EL (cell line): ENCODE measurements at places on chromosomes 3 and 15.
A peak's percentile ranks its signal among the peaks of the same experiment; 100 is the strongest.

GRCh38 chr3:51712038-51712420 lies 5.2 kb downstream of the GRM2 start:
- DNase-seq: no peak

DNA sequence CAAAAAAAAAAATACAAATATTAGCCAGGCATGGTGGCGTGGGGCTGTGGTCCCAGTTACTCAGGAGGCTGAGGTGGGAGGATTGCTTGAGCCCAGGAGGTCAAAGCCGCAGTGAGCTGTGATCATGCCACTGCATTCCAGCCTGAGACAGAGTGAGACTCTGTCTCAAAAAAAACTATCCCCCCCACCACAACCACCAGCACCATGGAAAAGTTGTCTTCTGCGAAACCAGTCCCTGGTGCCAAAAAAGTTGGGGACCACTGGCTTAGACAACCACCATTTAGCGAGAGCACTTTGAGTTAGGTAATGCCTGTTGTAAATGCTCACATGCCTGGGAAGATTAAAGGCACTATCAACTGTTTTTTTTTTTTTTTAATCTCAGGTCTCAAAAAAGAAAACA lies 15.4 kb downstream of the ARHGAP31 start:
- DNase-seq: no peak

- DNase-seq: no peak
Measured at GRCh38 chr3:111892070-111892469, 33.0 kb downstream of the PHLDB2 start.

- DNase-seq: no peak
Measured at GRCh38 chr3:189982321-189982945, 138.3 kb downstream of the P3H2 start.

DNA sequence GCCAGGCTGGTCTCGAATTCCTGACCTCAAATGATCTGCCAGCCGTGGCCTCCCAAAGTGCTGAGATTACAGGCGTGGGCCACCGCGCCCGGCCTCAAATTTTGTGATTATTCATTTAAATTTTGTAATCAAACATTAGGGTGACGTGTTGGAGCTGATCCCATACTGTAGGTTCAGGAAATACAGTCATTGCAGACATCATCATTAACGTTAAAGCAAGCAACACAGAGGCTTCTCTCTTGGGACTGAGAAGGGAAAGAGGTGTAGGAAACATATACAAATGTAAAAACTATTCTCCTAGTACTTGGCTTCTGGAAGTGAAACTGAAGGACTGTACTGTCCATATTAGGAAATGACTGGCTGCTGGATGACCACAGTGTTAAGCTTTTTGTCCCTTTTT lies 11.1 kb upstream of the ARID3B start:
- peak; percentile 57 for DNase-seq

DNA sequence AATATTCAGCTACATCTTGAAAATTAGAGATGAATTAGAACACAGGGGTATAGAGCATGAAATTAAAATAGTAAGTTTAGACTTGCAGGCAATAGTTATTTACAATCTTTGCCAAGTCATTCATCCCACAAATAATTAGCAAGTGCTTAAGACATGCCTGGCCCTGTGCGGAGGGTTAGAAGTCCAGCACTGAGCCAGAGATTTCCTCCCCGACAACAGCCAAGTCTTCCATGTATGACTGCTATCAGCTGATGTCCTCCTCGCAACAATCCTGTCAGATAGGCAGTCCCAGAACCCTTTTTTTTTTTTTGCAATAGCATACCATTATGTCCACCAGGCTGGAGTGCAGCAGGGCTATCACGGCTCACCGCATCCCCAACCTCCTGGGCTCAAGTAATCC lies 14.6 kb downstream of the SIN3A start:
- DNase-seq: no peak

- no peak for DNase-seq
Measured at GRCh38 chr15:88994286-88994685, 81.1 kb upstream of the MFGE8 start.

- no peak for DNase-seq
Measured at GRCh38 chr15:83816124-83816883, 162.4 kb downstream of the ADAMTSL3 start.

GRCh38 chr3:128426128-128426921 lies 40.4 kb downstream of the DNAJB8 start:
- peak; percentile 39 for DNase-seq

- no peak for DNase-seq
Measured at GRCh38 chr15:77474310-77474988, 53.8 kb downstream of the HMG20A start.

GRCh38 chr3:27114684-27115083 lies 254.5 kb downstream of the NEK10 start:
- peak; percentile 10 for DNase-seq

- DNase-seq: no peak
Measured at GRCh38 chr15:51349156-51349844, 7.8 kb downstream of the GLDN start.

DNA sequence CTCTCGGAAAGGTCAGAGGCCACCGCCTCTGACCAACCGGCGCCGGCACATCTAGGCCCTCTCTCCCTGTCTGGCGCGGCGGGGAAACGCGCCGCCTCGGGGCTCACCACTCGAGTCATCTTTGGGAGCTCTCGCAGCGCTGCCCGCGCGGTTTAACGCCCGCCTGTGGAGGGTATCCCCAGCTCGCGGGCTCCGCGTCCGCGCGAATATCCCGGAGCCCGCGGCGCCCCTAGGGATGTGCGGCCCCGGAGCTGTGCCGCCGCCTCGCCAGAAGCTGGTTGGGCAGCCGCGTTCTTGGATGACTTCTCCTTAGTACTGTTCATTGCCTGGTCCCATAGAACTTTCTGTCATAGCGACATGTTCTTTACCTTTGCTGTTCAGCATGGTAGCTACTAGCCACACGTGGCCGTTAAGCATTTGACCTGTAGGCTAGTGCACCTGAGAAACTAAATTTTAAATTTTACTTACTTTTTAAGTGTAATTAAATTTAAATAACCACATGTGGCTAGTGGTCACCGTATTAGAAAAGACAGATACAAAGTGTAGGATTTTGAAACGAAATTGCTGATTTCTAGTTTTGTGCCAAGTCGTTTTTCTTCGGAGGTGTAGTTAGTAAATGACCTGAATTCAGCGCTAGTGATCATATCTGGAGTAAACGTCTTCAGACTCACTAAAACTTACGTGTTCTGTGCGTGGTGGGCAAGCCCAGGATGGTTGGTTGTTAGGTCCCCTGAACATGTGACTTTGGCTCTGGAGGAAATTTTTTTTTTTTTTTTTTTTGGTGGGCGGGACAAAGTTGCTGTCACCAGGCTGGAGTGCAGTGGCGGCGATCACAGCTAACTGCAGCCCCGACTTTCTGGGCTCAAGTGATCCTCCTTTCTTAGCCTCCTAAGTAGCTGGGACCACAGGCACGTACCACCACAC lies 835 bp downstream of the ARIH2 start:
- DNase-seq: peak; percentile 67

- no peak for DNase-seq
Measured at GRCh38 chr3:39127269-39127907, 19.9 kb downstream of the TTC21A start.

- no peak for DNase-seq
Measured at GRCh38 chr3:24390169-24391130, 104.2 kb downstream of the THRB start.

GRCh38 chr3:138673641-138674530 lies 65.3 kb downstream of the FAIM start:
- no peak for DNase-seq

GRCh38 chr15:61124195-61124594 lies 104.9 kb downstream of the RORA start:
- DNase-seq: no peak

- no peak for DNase-seq
Measured at GRCh38 chr3:193903512-193903817, 232.5 kb upstream of the HES1 start.

GRCh38 chr3:127768346-127769008 lies 53.8 kb downstream of the MGLL start:
- DNase-seq: peak; percentile 98

DNA sequence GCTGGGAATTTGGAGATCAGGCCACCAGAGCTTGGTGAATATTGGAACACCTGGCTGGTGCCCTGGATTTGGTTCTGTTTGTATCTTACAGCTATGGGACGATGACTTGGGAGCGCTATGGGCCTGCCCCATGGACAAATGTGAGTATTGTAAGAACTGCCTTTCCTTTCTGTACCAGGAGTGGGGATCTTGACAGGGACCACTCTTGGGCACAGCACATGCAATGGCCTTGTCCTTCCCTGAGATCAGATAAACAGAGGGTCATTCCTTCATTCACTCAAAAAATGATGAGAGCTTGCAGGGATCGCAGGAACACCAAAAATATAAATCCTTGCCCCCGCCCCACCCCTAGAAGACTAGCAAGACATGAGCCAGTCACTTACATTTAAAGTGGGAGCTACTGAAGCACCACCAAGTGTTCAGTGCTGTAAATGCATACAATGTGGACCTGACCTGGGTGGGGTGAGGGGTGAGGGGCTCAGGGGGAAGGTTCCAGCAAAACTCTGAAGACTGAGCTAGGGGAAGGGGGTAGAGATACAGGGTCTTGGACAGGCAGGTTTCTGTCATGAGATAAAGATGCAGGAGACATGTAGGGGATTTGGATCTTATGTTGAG lies 2.7 kb upstream of the CRELD1 start:
- DNase-seq: no peak

DNA sequence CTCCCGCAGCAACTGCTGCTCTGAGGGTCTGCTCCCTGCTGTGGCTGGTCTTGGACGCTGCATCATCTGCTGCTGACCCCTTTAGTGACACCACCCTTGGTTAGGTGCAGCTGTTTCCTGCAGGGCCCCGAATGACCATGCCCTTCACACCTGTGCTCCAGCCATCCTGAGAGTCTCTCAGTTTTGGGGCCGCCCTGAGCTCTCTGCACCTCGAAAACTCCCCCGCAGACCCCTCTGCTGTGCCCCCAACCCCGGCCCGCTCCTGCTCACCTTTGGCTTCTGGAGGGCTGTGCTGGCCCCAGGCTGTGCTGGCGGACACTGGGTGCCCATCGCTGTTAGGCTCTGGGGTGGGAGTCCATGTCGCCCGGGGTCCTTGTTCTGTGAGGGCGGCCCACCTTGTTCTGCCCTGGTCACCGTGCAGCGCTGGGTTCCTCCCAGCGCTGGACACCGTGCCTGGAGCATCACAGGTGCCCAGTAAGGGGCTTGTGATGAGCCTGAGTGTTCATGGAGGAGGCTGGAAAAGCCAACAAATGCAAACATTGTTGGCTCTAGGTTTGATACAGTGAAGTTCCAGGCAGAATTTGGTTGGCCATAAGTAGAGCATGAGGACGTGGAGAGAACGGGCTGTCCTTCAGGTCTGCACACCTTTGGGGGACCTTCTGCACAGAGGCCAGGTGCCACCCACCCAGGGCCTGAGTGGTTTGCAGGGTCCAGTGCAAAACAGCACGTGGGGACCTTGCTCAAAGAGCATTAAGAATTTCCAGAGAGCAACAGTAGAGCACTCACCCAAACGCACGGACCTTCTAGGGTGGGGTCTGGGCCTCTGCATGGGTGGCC lies 12.3 kb downstream of the ABTB1 start:
- DNase-seq: no peak

- no peak for DNase-seq
Measured at GRCh38 chr15:27956285-27956684, 142.8 kb downstream of the OCA2 start.

DNA sequence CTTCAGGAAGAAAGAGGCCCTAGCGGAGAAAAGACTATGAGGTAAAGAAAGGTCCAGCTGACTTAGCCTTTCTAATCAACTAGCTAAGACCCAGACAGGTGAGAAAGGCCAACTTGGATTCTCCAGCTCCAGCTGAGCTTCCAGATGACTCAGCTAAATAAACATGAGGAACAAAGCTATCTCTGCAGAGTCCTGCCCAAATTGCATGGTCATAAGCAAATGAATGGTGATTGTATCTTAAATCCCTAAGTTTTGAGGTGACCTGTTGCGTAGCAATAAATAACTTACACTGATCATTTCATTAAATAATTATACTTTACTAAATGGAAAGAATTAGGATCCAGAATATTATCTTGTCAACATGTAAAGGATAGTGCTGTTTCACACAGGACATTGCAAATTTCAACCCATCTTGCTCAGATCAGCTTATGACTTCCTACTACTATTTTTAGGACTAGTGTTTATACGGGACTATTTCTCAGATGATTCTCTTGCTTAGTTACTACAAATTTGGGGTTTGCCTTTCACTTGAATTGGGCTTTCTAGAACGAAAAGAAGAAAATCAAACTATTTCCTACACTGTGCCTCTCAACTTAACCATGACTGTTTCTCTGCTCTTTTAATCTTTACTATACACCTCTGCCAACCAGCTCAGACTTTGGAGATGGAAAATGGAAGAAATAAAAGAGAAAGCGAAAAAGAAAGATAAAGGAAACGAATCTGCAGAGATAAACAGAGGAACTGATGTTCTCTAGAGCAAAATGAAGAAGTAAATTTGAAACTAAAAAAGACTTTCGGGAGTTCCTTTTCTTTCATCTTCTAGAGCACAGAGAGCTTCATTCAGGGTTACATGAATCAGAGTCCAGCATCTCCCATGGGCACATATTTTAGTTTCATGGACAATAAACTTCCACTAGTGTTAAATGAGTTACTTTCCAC lies 6.6 kb upstream of the ADGRG7 start:
- peak; percentile 18 for DNase-seq

- DNase-seq: no peak
Measured at GRCh38 chr3:186383026-186383993, 21.3 kb upstream of the DGKG start.

DNA sequence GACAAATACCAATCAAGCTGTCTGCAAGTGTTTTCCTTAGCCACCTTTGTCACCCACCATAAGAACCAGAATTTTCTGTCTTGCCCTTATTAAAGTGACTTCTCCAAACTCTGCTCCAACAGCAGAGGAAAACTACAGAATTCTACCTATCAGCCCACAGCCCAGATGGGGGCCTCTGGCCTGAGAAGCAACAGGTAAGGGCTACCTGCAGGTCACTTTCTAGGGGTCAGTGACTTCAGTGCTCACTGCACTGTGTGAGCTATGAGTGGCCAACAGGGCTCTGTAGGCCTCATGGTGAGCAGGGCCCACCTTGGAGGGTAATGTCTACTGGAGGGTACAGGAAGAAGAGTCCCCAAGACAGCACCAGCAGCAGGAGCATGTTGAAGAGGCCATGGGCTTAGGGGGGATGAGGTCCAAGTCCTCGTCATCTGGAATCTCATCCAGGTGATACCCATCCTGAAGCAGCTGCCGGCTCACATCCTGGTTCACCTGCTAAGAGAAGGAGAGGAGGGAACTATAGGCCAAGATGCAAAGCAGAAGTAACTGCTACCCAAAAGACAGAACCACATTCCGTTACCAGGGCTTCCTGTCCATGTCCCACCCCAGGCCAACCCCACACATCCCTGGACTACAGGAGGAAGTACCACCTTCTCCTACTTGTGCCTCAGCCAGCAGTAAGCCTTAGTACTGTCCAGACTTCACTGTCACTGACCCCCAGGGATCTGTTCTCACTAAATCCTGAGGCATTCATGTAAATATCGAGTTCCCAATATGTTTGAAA lies 4.2 kb downstream of the FAM219B start:
- DNase-seq: no peak

DNA sequence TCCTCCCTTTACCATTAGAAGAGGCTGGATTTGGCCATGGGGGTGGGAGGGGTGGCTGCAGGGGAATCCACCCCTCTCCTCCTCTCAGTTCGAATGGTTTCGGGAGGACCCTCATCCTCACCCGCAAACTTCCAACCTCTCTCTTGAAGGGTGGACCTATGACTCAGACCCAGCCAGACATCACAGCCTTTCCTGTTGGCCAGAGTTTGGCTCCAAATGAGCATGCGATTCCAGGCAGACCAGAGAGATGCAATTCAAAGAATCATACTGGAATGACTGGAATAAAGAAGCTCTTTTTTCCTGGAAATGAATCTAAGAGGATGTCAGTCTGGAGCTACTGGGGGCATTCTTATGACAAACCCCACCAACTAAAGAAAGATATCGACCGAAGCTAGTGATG lies 516.7 kb upstream of the MDFIC2 start:
- peak; percentile 51 for DNase-seq
